Large intestine (tissue), 12 donors: ENCODE measurements at places on chromosomes 2 and 18. TPM values are rescaled to one million over a fixed set of nuclear protein-coding genes. Genes with fewer than 3 reads are reported as not detected.

DNA sequence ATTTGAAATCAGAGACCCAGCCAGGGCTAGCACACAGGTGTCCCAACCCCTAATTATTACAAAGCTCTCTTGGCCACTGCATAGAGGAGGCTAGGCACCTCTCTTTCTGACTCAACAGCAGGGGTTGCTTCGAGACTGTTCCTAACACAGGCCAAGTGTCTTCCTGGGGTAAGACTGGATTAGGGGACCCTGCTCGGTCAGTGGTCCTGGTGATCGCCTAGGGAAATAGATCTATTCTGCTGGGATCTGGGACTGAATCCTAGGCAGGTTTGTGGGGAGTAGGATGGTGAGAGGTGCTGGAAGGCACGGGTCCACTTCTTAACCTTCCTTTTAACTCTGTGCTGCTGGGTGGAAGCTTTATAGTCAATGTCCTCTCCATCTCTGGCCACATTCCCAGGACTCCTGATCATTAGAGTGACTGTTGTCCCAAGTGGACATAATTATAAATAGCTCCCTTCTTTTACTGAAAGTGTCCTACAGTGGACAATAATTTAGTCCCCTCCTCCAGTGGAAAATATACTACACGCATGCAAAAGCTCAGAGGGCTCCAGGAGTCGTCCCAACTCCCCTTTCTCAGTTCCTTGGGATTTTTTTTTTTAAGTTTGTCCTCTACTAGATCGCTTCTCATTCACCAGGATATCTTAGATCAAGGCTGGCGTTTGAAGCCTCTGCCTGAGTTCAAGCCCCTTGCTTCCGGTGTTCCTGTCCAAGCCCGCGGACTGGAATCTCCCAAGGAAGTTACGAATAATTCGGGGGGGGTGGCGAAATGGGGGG is 1.3 kb upstream of the TRIB2 start:
- no peak for DNase-seq

DNA sequence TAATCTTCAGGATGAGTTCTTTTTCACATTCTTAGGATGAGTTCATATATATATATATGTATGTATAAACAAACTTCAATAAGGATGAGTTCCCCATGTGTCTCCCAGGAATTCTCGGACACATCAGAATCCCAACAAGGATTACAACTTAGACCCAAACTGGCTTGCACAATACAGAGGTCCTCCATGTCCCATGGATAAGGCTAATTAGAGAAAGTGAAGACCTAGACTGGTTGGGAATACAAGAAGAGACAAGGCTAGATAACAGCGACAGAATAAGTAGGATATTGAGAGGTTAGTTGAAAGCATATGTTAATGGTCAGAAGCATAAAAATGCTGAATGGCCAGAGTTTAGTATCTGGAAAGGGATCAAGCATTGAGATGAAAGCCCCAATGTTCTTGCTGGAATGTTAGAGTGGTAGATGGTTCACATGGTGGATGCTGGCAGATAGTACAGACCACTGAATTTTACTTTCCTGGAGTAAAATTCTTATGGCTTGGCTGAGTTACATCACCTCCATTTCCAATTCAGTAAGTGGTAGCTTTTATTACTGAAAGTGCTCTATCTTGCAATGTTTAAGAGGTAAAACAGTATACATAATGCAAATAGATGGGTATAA is 154.9 kb upstream of the EPHA4 start:
- DNase-seq: no peak

The DQX1 gene
- 12.9 TPM for polyA plus RNA-seq

The ZAP70 gene
- polyA plus RNA-seq: 5.1 TPM
